ENCODE measurements at places on chromosomes 12 and 14. TPM values are rescaled to one million over a fixed set of nuclear protein-coding genes. Genes with fewer than 3 reads are reported as not detected.

DNA sequence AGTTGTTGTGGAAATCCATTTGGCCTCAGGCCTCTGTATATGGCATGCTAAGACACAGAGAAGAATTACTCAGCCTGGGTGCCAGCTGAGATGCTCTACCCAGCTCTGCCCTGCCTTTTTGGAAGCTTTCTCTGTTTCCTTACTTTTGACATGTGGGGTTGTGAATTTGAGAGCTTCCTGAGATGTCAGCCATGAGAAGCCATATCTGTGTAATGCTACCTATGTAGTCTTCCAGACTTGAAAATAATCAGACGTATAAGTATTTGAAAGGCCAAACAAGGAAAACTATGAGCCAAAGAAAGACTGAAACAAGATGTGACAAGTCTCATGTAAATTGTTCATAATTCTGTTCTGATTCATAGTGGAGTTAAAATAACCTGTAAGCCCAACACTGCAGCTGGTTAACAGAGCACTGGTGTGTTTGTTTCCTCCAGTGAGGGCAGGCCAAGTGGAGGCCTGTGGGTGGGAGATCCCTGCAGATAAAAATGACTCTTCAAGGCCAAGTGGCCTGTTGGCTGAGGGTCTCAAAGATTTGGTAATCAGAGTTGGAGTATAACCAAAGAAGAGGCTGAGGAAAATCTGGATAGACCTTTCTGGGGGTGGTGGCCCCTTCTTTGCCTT, 94.0 kb downstream of the TMX1 start:
- no peaks in the 10 kb centered on the region for H3K4me1 ChIP-seq
- no peaks in the 10 kb centered on the region for H3K27me3 ChIP-seq
- no peak for DNase-seq
- no peaks in the 10 kb centered on the region for H3K36me3 ChIP-seq

The SRP54 gene
- 33.6 TPM for polyA plus RNA-seq

- no peak overlapping the region for H3K4me3 ChIP-seq
- peaks cover 19% of the 10 kb centered on the region for H3K36me3 ChIP-seq
- DNase-seq = no peak
- no peaks in the 10 kb centered on the region for H3K4me1 ChIP-seq
Measured at GRCh38 chr14:52781629-52782028, 9.8 kb downstream of the GNPNAT1 start.

DNA sequence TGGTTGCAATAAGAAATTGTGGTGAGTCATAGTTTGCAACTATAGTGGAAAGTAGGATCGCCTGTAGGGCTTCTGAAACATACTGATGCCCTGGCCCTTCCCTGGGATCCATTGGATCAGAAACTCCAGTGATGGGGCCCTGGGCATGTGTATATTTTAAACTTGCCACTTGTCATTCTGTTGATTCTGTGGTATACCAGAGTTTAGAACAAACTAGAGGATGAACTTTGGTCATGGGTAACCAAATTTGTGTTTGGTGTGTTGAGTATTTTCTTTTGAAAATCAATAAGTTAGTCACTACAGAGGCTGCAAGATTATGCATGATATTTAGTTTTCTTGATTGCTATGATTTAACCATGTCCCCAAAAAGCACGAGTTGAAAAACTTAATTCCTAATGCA, 142.2 kb downstream of the SLC15A5 start:
- H3K4me3 ChIP-seq = no peak overlapping the region
- no peaks in the 10 kb centered on the region for H3K36me3 ChIP-seq
- no peaks in the 10 kb centered on the region for H3K4me1 ChIP-seq
- DNase-seq = no peak

DNA sequence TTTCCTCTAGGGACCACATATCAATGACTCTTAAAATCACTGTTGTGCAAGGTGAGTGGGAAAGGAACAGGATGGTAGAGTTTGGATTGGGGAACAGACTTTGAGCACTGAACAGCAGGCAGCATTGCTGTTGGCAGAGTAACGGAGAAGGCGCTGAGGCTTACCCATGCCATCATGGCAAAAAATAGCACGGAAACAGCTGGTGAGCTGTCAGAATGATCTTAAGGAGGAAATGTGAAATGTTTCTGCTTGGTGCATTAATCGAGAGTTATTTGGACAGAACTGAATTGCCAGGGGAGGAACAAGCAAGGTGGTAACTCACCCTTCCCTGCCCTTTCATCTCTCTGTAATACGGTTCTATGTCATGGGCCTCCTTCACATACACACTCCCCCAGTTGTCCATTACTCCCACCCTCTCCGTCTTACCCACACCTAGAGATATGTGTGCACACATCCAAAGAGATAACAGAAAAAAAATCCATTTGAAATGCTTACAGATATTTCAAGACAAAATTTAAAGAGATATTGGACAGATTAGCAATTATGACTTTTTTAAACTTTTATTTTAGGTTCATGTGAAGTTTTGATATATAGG, 572.5 kb downstream of the DIO2 start:
- H3K36me3 ChIP-seq = no peaks in the 10 kb centered on the region
- H3K4me1 ChIP-seq = no peaks in the 10 kb centered on the region
- no peak overlapping the region for H3K4me3 ChIP-seq
- no peak overlapping the region for H3K27ac ChIP-seq
- DNase-seq = no peak

The VWF gene
- polyA plus RNA-seq = 0.17 TPM

The DDX23 gene
- 28.4 TPM for polyA plus RNA-seq

The ANP32D gene
- not detected for polyA plus RNA-seq

- H3K4me1 ChIP-seq = peaks cover 3% of the 10 kb centered on the region
- peak overlapping the region; percentile 72 for H3K4me3 ChIP-seq
- H3K36me3 ChIP-seq = no peaks in the 10 kb centered on the region
- no peak for DNase-seq
Measured at GRCh38 chr12:96720363-96720705, 186.7 kb upstream of the NEDD1 start.

- H3K4me1 ChIP-seq = peaks cover 27% of the 10 kb centered on the region
- no peak overlapping the region for H3K4me3 ChIP-seq
- no peaks in the 10 kb centered on the region for H3K36me3 ChIP-seq
- DNase-seq = no peak
Measured at GRCh38 chr14:45084946-45085346, 1.0 kb downstream of the PRPF39 start.

The FAR2 gene
- polyA plus RNA-seq = 35.8 TPM

DNA sequence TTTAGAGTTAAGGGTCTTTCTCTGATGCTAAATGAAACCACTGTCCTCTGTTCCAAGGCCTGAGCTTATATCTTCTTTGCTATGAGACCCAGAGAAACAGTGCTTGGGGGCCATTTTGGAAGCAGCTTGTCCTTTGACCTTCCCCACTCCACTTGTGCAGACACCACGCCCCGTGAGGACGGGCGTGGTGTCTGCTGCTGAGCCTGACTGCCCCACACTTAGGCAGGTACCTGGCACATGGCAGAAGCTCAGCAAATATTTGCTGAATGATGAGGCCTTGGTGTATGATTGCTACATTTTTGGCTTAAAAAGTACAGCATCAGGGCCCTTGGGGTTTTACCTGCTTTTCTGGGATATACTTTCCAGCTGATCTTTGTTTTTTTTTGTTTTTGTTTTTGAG, 69.9 kb downstream of the RASSF3 start:
- H3K27ac ChIP-seq = peak overlapping the region; percentile 77
- H3K4me1 ChIP-seq = peaks cover 82% of the 10 kb centered on the region
- peaks cover 7% of the 10 kb centered on the region for H3K36me3 ChIP-seq
- DNase-seq = no peak
- H3K4me3 ChIP-seq = no peak overlapping the region

- peak overlapping the region; percentile 74 for H3K27ac ChIP-seq
- peaks cover 19% of the 10 kb centered on the region for H3K36me3 ChIP-seq
- peak; percentile 68 for DNase-seq
- H3K4me1 ChIP-seq = peaks cover 59% of the 10 kb centered on the region
- peak overlapping the region; percentile 81 for H3K4me3 ChIP-seq
- H3K27me3 ChIP-seq = no peaks in the 10 kb centered on the region
Measured at GRCh38 chr14:67815573-67816225, 691 bp downstream of the ZFYVE26 start.

The MMP19 gene
- polyA plus RNA-seq = 1.0 TPM

The PLEKHD1 gene
- polyA plus RNA-seq = not detected

The NGB gene
- polyA plus RNA-seq = not detected

The TEAD4 gene
- polyA plus RNA-seq = not detected

DNA sequence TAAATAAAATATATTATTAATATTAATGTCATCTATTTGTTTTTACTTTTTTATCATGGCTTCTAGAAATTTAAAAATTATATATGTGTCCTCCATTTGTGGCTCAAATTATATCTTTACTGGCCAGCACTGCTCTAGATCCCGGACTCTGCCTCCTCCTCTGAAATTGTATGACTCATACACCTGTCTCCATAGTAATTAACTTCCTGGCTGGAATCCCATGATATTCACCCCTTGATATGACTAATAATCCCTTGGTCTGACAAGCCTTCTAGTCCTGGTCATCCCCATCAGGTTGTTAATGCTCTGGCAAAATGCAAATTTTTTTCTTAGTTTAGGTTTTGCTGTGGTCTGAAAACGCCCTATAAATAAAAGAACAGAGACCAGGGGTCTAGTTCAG, 116.2 kb downstream of the BMP4 start:
- H3K4me3 ChIP-seq = no peak overlapping the region
- H3K27ac ChIP-seq = no peak overlapping the region
- H3K27me3 ChIP-seq = no peaks in the 10 kb centered on the region
- DNase-seq = no peak
- no peaks in the 10 kb centered on the region for H3K4me1 ChIP-seq

DNA sequence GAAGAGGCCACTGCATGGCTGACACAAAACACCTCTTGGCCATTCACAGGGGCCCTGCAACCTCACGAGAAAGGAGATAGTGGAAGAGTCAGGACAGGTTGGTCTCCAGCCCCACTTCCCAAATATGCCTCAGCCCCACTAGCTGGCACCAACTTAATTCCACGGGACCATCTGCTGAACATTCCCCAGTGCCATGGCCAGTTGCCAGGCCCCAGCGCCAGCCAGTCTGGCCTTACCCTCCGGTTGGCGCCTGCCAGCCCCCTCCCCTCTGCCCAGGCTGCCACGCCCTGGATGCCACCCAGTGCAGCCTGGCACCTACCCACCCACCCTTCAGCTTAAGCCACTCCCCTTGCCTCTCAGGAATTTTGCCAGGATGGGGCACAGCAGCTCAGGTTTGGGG, 21.2 kb upstream of the HSPB8 start:
- H3K27me3 ChIP-seq = peaks cover 9% of the 10 kb centered on the region
- H3K27ac ChIP-seq = no peak overlapping the region
- no peaks in the 10 kb centered on the region for H3K4me1 ChIP-seq
- no peaks in the 10 kb centered on the region for H3K36me3 ChIP-seq
- no peak overlapping the region for H3K4me3 ChIP-seq
